ENCODE measurements at places on chromosomes 1 and 21. TPM values are rescaled to one million over a fixed set of nuclear protein-coding genes. Genes with fewer than 3 reads are reported as not detected.

Gene CNR2
- total RNA-seq: 0.04 TPM

DNA sequence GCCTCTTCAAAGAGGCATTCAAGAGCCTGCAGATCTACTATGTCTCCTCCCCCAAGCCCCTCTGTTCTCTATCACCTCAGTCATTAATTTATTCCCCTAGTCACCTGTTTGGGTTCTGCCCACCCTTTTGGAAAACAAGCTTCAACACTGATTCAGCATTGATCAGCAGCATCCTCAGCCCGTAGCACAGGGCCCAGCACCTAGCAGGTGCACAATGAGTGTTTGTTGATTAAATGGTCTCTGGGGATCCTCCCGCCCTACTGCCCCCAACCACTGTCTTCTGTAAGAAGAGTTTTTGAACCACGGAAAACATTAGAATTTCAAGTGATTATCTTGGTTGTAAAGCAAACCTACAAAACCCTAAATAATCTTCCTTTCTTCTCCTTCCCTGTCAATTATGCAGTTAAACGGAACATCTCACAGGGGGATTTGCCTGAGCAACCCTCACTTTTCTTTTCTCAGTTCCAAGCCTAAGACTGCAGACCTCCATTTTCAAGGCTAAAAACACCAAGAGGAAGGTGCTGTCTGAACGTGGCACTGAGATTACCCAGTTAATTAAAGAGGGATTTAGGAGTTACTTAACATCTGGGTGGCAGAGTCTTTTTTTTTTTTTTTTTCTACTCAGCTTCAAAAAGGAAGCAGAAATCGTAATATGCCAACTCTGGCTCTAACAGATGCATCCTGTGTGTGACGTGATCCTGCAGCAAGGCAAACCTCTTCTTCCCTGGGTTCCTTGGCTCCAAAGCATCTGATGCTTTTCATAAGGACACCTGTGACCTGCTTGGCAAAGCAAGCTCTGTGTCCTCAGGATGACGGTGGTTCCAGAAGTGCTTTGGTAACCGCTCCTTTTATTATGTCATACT, 163.0 kb downstream of the KAZN start:
- no peak for ATAC-seq

GRCh38 chr1:238738892-238739291, 647.5 kb upstream of the CHRM3 start:
- ATAC-seq: no peak

- ATAC-seq: no peak
Measured at GRCh38 chr1:82836973-82837680, 1036.4 kb downstream of the ADGRL2 start.

Gene AGPAT3
- 100.0 TPM for total RNA-seq

DNA sequence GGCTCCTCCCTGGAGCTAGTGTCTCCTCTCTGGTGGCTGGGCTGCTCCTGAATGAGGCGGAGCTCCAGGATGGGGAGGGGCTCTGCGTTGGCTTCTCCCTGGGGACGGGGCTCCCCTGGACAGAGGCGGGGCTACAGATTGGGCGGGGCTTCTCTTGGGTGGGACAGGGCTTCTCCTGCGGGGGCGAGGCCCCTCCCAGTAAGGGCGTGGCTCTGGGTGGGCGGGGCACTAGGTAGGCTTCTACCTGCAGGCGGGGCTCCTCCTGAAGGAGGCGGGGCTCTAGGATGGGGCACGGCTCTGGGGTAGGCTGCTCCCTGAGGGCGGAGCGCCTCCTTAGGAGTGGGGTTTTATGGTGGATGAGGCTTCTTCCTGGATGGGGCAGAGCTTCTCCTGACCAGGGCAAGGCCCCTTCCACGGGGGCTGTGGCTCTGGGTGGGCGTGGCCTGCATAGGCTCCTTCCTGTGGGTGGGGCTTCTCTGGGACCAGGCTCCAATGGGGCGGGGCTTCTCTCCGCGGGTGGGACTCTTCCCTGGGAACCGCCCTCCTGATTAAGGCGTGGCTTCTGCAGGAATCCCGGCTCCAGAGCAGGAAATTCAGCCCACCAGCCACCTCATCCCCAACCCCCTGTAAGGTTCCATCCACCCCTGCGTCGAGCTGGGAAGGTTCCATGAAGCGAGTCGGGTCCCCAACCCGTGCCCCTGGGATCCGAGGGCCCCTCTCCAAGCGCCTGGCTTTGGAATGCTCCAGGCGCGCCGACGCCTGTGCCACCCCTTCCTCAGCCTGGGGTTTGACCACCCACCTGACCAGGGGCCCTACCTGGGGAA, 22.7 kb upstream of the ARF1 start:
- ATAC-seq: peak; percentile 86

DNA sequence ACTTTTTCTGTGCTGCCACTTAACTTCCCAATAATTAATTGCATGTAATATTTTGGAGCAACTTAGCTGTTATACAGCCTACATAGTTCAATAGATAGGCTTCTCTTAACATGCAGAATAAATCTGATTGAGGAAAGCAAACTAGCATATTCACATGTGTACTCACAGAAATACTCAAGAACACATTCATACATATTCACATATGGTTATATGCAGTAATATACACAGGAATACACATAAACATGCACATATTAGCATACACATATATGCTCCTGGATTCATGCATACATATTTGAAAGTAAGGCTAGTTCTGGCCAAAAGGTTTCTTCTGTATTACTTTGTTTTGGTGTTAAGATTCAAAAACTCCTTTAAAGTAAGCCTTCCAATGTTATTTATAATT, 73.1 kb downstream of the HMCN1 start:
- ATAC-seq: no peak

All from activated T-helper 17 cell treated with anti-CD3 and anti-CD28 coated beads, Interleukin-2, amount 50 U/mL, for 72 hours (primary cell).